ENCODE measurements at places on chromosomes 13 and 19.

DNA sequence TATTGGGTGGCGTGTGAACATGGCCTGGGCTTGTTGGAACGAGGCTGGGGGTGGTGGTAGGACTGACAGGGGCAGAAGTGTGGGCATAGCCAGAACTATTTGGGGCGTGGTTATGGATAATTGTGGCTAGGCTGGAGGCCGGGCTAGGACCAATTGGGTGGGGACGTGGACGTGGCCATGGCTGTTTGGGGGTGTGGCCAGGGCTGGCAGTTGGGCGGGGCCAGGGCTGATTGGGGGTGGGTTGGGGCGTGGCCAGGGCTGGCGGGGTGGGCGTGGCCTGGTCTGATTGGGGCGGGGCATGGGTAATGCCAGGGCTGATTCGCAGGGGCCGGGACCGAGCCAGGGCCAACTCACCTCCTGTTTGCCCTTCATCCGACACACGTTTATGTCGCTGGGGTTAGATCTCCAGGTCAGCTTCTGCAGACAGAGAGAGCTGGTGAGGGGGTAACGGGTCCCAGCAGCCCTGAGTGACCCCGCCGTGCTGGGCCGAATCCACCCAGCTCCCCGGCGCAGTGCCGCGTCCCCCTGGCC, 2.8 kb downstream of the SEMA6B start:
- DNase-seq, result peak; percentile 70

DNA sequence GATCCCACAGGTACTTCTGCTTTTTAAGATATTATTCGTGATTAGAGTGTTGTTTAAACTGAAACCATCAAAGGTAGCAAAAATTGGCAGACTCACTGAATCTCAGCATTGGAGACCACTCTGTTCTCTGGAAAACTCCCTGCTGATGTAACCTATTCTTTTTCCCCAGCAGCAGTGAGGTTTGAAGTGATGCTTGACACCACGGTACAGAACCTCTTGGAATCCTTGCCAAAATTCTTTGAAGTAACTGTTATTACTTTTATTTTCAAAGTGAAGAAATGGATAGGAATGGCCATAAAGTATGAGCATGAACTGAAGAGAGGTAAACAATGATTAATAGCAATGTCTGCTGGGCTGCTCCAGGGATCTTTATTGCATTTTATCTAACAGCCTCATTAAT, 66.4 kb upstream of the KL start:
- no peak for DNase-seq

DNA sequence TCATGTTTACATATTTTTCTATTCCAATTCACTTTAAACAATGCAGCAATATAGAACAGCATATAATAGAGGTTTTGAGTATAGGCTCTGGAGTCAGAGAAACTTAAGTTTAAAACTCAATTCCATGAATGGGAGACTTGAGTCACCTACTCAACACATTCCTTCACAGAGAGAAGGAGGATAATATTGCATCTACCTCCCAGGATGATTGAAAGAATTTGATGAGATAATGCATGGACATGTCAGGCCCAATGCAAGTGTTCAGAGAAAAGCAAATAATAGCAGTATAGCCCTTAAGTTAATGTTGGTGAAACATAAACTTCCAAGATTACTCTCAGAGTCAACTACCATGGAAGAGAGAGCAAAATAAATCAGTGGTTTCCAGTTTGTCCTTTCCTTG, 170.2 kb downstream of the DCLK1 start:
- no peak for DNase-seq

- no peak for DNase-seq
Measured at GRCh38 chr13:34764246-34764645, 177.8 kb upstream of the NBEA start.

DNA sequence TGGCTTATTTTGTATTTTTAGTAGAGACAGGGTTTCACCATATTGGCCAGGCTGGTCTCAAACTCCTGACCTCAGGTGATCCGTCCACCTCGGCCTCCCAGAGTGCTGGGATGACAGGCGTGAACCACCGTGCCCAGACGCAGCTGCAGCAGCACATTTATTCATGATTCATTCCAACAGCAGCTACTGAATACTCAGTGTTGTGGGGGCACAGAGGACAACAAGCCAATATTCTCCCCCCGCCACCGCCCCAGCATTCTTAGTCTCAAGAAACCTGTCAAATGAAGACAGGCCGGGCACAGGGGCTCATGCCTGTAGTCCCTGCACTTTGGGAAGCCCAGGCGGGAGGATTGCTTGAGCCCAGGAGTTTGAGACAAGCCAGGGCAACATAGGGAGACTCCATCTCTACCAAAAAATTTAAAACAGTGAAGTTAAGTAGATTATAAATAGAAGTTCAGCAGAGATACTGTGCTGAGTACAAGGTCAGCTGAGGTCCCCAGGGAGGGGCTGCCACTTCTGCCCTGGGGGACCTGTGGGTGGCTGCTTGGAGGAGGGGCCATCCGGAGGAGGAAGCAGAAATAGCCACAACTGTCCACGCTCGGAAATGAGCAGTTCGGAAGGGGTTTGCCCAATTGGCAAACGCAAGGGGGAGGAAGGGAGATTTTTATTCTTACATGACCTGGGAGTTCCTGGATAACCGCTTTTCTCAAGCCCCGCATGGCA, 4.3 kb downstream of the DOT1L start:
- peak; percentile 69 for DNase-seq

GRCh38 chr13:98622931-98623331, 46.0 kb upstream of the STK24 start:
- no peak for DNase-seq

Measured in GM13977 (cell line).